Stimulated activated CD8-positive, alpha-beta memory T cell treated with anti-CD3 and anti-CD28 coated beads, Interleukin-15, amount 100 ng/mL, for 48 hours (primary cell): ENCODE measurements at places on chromosomes 3 and 15.

- no peak for DNase-seq
Observed at GRCh38 chr3:159448902-159449301, 539.7 kb upstream of the IL12A start.

- no peak for DNase-seq
Observed at GRCh38 chr15:29316422-29316821, 46.8 kb upstream of the NSMCE3 start.

- DNase-seq, result peak; percentile 10
Observed at GRCh38 chr15:51649659-51650521, 27.3 kb upstream of the DMXL2 start.

DNA sequence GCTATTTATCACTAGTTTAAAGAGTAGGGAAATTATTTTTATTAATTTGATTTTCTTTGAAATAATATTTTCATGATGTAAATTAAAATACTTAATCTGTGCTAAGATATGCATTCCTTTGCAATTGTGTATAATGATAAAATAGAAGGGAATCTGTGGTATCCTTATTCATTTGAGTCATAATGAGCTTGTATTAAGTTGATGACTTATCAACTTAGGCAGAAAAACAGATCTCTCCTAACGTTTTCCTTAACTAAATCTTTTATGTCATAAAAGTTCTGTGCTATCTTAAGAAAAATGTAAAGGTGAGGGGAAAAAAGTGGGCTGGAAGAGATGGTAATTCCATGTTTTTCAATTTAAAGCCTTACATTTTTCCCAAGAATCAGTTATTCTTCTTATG lies 1.9 kb downstream of the FGF7 start:
- DNase-seq, result no peak

- DNase-seq, result no peak
Observed at GRCh38 chr3:11137627-11137959, 16.7 kb upstream of the HRH1 start.

GRCh38 chr3:64331605-64332004 lies 106.3 kb upstream of the PRICKLE2 start:
- DNase-seq, result no peak

GRCh38 chr15:81221449-81221848 lies 24.8 kb downstream of the IL16 start:
- DNase-seq, result no peak

- DNase-seq, result peak; percentile 67
Observed at GRCh38 chr3:44439499-44440295, 37.8 kb downstream of the ZNF445 start.

DNA sequence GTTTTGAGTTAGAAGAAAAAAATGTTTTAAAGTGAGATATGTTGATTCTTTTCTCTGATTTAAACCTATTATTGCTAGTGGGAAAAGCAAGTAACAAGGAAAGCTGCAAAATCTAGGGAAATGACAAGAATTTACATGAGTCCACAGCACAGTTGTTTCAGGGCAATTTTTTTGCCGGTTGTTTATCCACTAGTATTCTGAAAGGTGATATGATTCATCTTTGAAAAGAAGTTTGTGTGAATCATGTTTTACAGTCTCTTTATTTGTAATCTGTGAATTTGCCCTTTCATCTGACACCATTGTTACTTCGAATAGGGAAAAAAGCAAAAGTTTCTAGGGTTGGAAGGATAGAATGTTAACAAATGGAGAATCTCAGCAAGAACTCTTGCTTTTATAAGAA lies 894.7 kb downstream of the OTOL1 start:
- no peak for DNase-seq

- no peak for DNase-seq
Observed at GRCh38 chr3:32423956-32424557, 32.4 kb downstream of the CMTM7 start.

GRCh38 chr3:50534681-50535330 lies 31.4 kb upstream of the CACNA2D2 start:
- DNase-seq, result no peak

- DNase-seq, result no peak
Observed at GRCh38 chr15:51492528-51492927, 130.0 kb downstream of the DMXL2 start.

GRCh38 chr3:104510131-104510849 lies 856.4 kb upstream of the ALCAM start:
- no peak for DNase-seq

DNA sequence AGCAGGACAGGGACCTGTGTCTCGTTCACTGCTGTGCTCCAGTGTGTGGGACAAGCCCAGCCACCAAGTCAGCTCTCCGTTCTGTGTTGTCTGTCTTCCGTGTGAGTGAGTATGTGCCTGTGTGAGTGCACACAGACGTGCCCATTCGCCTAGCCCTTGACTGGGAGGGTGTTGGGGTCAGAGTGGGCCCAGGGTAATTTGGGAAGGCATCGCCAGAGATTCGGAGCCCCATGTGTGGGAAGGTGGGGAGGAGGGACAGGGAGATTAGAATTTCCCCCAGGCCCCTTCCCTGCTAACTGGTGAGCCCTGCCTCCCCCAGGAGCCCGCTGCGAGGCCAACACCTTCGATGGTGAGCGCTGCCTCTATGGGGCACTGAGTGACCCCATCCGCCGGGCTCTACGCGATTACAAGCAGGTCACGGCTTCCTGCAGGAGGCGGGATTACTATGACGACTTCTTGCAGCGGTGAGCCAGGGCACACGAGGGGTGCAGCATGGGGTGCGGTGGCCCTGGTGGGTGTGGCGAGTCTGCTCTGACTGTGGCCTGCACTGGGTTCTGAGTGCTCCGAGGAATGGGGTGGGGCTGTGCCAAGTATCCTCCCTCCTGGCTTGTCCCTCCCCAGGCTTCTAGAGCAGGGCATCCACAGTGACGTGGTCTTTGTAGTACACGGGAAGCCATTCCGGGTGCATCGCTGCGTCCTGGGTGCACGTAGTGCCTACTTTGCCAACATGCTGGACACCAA lies 3.1 kb downstream of the ABTB1 start:
- DNase-seq, result no peak

- peak; percentile 50 for DNase-seq
Observed at GRCh38 chr3:106176734-106177133, 307.9 kb upstream of the CBLB start.

GRCh38 chr3:188282871-188283270 lies 128.9 kb downstream of the LPP start:
- DNase-seq, result no peak

DNA sequence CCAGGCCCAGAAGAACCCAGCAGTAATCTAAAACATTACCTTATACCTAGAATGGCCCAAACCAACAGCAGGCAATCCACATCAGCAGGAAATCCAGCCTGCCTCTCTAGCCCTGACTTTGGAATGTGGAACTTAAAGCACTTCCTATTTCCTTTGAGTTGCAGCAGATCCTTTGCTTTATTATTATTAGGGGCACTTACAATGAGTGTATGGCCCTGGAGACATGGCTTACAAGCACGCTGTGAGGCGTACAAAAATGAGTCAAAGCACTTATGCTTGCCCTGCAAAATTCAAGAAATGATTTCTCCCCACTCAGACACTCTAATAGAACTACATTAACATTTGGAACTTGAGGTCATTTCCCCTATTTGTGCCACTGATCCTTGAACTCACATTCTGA lies 9.5 kb upstream of the KNSTRN start:
- DNase-seq, result no peak

- DNase-seq, result no peak
Observed at GRCh38 chr15:29124581-29125381, 144.8 kb downstream of the NSMCE3 start.

- no peak for DNase-seq
Observed at GRCh38 chr15:29665444-29666003, 156.7 kb downstream of the TJP1 start.

- DNase-seq, result no peak
Observed at GRCh38 chr3:191628571-191628970, 167.6 kb downstream of the PYDC2 start.

DNA sequence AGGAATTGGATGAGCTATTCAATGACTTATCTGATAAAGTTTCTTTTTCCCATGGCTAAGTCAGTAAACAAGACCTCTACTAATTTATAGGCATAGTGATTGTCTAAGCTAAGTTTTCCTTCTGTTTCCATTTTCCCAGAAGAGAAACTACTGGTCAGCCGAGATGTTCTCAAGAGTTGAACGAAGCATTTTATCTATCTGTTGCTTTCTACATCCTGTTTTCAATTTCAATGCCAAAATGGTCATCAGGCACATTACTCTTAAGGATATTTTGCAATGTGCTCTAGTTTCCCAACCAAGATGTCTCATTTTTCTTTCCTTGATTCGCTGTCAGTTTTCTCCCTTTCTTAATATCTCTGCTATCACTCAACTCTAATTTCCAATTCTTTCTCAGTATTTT lies 228.7 kb downstream of the MBNL1 start:
- DNase-seq, result no peak

- no peak for DNase-seq
Observed at GRCh38 chr3:143652118-143652517, 196.2 kb downstream of the SLC9A9 start.

DNA sequence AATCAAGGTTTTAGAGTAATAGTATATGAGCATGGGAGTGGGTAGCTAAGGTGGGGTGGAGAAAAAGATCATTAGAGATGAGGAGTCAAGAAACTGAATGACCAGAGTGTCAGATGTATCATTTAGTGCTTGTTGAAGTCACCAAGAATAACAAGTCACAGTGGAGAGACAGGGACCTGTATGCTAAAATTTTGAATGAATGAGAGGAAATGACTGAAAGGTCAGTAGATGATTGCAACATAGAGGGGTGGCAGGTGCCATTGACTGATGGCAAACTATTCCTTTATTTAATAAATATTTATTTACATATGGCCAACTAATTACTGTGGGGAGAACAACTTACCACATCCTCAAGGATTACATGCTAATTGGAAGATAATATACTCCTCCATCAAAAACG lies 75.0 kb upstream of the ANKRD28 start:
- DNase-seq, result no peak

DNA sequence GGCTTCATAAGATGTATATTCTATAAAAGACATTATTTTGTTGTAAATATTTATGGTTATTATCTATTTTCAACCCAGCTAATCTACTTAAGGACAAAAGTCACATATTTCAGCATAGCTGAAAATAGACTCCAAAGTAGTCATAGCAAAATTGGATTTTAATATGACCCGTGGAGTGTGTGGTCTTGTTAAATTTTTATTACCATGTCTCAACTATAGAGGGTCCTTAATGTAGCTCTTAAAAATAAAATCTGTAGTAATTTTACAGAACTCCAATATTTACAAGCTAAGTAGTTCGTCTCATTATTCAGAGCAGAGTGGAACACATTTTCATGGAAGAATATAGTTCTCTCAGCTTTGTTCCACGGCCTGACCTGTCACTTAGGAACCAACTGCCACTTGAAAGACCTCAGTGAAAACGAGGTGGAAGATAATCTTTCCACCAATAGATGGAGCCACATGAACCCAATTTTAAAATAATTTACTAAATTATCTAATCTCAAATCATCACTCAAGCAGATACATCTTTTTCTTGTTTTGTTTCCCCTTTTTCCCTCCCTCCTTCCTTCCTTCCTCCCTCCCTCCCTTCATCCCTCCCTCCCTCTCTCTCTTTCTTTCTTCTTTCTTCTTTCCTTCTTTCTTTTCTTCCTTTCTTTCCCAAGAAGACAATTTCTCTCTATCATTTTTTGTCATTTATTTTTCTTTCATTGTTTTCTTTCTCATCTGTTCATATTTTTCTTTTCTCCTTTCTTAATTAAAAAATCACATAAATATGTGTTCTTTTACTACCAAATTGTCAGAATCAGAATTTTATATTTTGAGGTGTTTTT lies 97.2 kb downstream of the CLDN1 start:
- no peak for DNase-seq

- DNase-seq, result no peak
Observed at GRCh38 chr15:46856839-46857502, 860.3 kb upstream of the SEMA6D start.

GRCh38 chr3:139780593-139780992 lies 102.8 kb upstream of the NMNAT3 start:
- DNase-seq, result no peak

- no peak for DNase-seq
Observed at GRCh38 chr3:44259404-44259803, 17.7 kb downstream of the TOPAZ1 start.

DNA sequence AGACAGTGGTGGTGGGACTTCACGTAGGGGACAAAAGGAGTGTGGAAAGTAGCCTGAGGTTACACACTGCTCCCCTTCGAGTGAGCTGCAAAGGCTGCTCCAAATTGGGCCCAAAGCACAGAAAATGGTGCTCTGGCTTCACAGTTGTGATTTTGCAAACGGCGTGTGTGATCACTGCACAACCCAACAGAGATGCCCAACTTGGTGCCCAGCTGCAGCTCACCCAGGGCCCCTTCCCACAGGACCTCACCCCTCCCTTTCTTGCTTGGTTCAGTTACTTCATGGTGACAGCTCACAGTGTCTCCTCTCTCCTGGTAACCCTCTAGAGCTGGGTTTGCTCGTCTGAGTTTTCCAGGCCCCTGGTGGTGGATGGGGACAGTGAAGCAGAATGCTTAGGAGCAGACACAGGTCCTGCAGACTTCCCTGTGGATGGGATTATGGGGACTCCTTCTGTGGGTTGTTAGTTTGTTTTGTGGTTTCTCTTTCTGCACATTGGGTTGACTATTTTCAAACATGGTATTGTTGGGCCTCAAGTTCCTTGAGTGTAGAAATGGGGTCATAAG lies 98.3 kb downstream of the TOP2B start:
- no peak for DNase-seq

DNA sequence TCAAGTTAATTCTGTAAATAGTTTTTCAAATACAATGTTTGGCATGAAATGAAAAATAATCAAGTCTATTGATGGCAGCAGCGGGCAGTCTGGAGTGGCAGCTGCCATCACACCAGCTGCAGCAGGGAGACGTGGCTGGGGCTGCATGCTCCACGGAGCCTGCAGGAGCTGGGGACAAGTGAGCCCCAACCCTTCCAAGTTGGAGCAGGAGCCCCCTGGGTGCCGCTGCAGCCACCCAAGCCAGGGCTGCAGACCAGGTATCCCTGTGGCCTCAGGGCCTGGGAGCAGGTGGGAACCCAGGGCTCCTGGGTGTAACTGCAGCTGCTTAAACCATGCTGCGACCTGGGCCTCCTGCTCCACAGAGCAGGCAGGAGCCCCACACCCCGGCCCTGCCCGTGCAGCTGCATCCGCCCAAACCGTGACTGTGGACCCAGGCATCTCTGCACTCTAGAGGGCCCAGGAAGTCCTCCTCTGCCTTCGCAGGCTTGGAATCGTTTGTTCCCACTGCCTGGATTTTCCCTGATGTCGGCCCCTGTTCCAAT lies 257.4 kb downstream of the PLOD2 start:
- no peak for DNase-seq

- DNase-seq, result no peak
Observed at GRCh38 chr3:194168994-194169393, 33.0 kb downstream of the HES1 start.

GRCh38 chr15:69576035-69576526 lies 123.5 kb downstream of the RPLP1 start:
- peak; percentile 41 for DNase-seq
